ENCODE measurements at places on chromosomes 3 and 15. TPM values are rescaled to one million over a fixed set of nuclear protein-coding genes. Genes with fewer than 3 reads are reported as not detected.

Gene SLC27A2
- total RNA-seq, result 2.8 TPM

Gene PLCH1
- total RNA-seq, result 2.8 TPM

Gene AADACL2
- total RNA-seq, result not detected

Gene AGBL1
- total RNA-seq, result not detected

Gene SPSB4
- not detected for total RNA-seq

Gene AP3B2
- total RNA-seq, result 0.17 TPM

Gene LARP6
- 37.0 TPM for total RNA-seq

Gene ADGRG7
- 0.35 TPM for total RNA-seq

Gene REC114
- not detected for total RNA-seq

Gene NUDT16
- total RNA-seq, result 8.7 TPM

Gene MOBP
- total RNA-seq, result not detected

Gene MGLL
- total RNA-seq, result 106 TPM

Gene NME9
- 1.0 TPM for total RNA-seq

Gene CNTN4
- total RNA-seq, result 1.0 TPM

Measured in renal cortical epithelial cell (primary cell).